Memory B cell (primary cell): ENCODE measurements at places on chromosomes 1 and 21.

GRCh38 chr1:191910245-191910644, 248.0 kb upstream of the RGS18 start:
- DNase-seq, result no peak

GRCh38 chr1:56019922-56020321, 559.4 kb downstream of the PLPP3 start:
- no peak for DNase-seq

DNA sequence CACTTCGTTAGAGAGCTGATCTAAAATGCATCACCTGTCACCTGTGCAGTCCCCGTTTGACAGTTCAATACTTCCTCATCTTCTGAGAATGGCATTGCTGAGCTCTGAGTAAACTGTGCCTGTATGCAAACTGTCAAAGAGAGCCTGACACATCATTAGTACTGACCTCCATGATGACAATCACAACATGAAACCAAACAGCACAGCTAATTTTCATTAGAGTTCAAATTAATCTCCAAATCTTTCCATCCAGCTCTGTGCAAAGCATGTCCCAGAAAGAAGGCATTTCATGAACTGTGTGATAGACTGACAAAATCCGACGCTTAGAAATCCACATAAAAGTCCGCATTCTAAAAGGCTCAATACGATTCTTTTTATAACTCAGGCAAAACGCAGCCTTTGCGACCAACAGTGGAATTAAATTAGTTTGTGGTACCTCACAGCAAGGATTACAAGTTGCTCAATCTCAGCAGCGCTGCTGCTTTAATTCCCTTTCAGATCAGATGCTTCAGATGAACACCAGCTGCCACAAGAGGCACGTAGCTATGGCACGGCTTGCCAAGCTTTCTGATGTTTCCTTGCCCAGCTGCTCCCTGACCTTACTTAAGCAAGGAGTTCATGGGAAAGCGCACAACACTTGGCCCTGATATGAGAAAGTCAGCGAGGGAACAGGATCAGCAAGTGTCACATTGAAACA, 765.5 kb upstream of the PRMT6 start:
- DNase-seq, result no peak

GRCh38 chr1:24551960-24552571, 3.8 kb upstream of the NCMAP start:
- DNase-seq, result no peak

- no peak for DNase-seq
Observed at GRCh38 chr1:203992440-203992839, 80.5 kb upstream of the SOX13 start.

DNA sequence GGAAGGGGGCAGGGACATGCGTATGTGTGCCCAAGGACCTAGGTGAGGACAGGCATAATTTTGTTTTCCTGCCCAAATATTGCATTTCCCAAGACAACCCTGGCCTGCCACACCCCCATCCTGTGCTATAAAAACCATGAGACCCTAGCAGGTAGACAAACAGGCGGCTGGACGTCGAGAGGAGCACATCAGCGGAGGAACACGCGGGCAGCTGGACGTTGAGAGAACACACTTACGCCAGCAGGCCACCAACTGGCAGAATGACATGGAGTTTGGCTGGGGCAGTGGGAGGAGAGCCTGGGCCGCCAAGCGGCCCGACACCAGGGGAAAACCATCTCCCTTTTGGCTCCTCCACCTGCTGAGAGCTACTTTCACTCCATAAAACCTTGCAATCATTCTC, 3.0 kb upstream of the FGGY start:
- DNase-seq, result no peak

GRCh38 chr1:15469361-15469760, 6.5 kb upstream of the CELA2B start:
- no peak for DNase-seq

- DNase-seq, result no peak
Observed at GRCh38 chr1:93681989-93682412, 364 bp upstream of the BCAR3 start.

DNA sequence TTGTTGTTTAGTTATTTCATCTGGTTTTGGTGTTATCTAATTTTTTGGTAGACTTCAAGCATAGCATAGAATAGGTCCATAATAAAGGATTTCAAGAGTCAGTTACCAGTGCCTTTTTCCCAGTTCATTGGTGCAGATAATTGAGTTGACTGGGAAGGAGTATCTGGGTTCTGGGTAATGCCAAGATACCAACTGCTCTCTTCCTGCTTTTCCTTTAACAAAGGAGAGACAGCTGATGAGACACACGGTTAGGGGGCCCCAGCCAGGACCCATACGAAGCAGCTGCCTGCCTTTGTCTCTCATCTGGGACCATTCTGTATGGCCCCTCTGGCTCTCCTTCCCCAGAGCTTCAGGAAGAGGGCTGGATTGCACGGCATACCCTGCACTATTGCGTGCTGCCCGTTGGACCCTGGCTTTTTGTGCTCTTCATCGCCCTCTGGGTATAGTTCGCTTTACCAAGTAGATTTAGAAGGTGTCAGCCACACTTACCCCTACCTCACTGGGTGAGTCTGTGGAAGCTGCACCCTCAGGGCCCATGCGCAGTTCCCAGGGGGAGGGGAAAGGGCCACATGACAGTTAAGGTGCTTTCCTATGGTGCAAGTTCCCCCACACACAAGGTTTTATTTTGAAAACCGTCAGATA, 7.0 kb downstream of the NAV1 start:
- DNase-seq, result no peak

DNA sequence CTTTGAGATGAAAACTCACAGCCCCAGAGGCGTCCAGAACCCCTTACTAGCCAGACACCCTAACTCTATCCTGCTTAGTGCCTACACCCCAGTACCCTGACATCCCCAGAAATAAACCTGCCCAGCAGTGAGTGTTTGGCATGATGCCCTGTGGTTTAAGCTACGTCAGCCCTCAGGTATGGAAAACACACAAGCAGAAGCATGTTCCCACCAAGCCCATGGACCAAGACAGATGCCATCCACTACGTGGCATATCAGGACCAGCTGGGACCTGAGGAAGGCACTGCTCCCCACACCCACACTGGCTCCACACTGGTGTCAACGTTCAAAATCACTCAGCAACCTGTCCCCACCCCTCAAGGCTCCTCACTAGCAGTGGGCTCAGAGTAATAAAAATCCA, 116.4 kb downstream of the SYT2 start:
- DNase-seq, result no peak

- DNase-seq, result peak; percentile 56
Observed at GRCh38 chr1:45493116-45493697, 2.2 kb upstream of the TESK2 start.

- no peak for DNase-seq
Observed at GRCh38 chr1:36284061-36284460, 22.1 kb upstream of the SH3D21 start.

DNA sequence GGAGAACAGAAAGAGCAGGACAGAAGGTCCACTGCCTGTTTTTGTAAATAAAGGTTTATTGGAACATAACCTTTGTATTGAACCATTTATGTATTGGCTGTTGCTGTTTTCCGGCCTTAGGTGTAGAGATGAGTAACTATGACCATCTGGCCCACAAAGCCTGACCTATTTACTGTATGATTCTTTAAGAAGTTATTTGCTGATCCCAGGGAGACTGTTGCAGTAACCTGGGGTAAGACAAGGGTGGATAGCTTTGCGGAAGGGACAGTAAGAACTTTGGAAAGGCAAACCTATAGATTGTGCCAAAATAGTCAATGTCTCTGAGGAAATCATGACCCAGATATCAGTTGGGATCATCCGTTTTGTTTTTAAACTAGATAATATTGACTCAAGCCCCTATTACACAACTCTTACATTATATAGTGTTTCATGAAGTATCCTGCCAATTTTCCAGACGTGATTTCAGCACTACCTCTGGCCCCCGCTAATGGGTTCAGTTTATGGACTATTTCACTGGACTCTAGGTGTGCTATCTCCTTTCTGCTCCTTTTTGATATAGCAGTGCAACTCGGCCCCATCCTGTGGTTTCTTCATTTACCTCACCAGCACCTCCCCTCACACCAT, 20.8 kb upstream of the TLCD4 start:
- DNase-seq, result no peak

GRCh38 chr21:44983421-44984206, 43.8 kb downstream of the SLX9 start:
- DNase-seq, result no peak

DNA sequence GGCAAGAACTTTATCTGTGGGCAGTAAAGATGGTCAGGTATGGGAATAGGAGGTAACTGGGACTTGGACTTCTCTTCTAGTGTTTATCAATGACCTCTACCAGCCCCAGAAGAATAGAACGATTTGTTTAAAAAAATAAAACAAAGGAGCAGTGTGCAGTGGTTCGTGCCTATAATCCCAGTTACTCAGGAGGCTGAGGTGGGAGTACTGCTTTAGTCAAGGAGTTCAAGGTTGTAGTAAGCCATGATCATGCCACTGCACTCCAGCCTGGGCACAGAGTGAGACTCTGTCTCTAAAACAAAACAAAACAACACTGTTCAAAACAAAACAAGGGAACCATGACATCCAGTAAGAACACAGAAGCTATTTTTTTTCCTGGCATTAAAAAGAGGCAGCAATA, 4.3 kb downstream of the RNF19B start:
- DNase-seq, result no peak

DNA sequence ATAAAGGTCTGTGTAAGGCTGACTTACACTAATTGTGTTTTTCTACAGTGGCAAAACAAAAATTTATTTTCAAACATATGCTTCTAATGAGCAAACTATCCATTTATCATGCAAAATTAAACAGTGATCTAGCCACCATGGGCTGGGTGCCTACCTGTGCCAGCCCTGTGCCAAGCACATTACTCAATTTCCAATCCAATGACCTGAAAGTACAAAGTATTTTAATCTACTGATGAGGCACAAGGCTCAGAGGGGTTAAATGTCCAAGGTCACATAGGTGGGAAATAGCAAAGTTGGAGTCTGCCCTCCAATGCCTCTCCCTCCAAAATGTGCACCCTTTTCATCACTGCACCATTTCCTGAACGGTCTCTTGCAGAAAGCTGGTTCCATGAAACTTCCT, 279.1 kb upstream of the FMN2 start:
- no peak for DNase-seq

- DNase-seq, result no peak
Observed at GRCh38 chr1:3553166-3553939, 58.0 kb downstream of the MEGF6 start.

GRCh38 chr1:167685844-167686243, 35.9 kb upstream of the MPZL1 start:
- no peak for DNase-seq

- DNase-seq, result no peak
Observed at GRCh38 chr1:65964123-65964522, 171.4 kb downstream of the PDE4B start.

GRCh38 chr1:1306070-1306660, 1.6 kb downstream of the ACAP3 start:
- no peak for DNase-seq

DNA sequence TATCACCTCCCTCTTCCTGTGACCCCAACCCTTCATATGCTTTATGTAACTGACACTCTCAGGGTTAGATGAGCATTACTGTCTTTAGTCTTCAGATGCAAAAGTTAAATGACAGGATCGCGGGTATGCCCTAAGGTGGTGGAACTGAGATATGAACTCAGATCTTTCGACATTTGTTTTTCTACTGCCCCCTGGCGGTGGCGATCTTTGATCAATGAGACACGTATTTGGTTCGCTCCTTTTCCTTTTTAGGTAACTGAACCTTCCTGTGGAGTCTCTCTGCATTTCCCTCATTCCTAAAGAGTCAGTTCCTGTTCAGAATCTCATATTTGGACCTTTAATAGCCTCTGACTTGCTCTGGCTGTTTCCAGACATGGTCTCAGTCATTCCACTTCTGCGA, 47.8 kb upstream of the ZP4 start:
- DNase-seq, result no peak

DNA sequence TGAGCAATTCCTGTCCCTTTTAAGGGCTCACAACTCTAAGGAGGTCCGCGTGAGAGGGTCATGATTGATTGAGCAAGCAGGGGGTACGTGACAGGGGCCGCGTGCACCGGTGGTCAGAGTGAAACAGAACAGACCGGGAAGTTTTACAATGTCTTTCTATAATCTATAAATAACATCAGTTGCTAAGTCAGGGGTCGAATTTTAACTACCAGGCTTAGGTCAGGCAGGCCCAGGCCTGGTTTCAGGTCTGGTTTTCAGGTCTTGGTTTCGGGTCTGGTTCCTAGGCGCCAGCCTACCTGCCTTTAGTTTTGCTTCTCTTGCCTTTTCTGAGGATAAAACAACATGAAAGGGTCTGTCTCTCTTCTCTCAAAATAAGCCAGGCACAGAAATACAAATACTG, 476.0 kb upstream of the CAMK1G start:
- DNase-seq, result no peak

- DNase-seq, result no peak
Observed at GRCh38 chr1:43634721-43635120, 15.2 kb upstream of the KDM4A start.

- DNase-seq, result no peak
Observed at GRCh38 chr1:8871539-8871935, 6.9 kb downstream of the ENO1 start.

DNA sequence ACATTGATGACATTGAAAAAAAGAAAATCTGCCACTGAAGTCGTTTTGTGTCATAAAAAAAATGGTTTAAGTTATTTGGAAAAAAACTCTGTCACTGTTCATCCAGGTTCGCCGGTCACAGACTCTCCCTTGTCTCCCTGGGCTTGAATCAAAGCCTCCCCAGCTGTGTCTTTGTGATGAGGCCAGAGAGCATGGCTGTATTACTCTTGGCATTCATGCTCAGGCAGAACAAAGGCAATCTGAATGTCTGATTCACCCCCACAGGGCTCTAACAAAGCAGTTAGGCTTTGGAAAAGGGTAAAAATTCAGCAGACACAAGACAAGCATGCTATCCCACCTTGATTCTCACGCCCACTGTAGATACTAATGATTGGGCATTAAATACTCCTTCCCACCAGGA, 304.3 kb upstream of the PLD5 start:
- DNase-seq, result no peak

DNA sequence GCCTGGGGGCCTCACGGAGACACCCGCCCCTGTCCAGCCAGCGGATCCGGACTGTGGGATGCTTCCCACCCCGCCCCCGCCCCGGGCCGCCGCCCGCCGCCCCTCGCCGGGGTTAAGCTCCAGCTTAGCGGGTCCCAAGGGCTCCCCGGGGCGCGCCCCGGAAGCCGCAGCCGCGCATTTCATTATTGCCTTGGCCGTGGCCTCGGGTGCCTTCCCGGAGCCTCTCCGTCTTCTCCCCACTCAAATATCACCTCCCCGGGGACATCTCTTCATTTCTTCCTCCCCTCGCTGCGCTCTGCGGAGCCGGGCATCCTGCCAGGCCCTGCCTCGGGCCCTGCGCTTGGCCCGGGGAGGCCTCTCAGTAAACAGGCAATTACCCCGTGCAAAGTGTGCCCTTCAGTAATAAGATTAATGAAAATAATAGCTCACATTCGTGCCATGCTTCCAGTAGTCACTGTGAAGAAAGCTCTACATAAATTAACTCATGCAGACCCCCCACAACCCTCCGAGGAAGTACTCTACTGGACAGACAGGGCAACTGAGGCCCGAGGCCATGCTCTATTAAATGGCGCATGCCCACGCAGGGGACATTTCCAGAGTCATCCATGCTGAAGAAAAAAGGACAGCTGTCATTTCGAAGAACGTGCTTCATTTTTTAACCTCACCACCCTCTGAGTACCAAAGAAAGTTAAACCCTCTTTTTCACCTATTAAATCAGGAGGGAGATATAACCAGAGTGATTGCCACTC, 49.9 kb upstream of the LAPTM5 start:
- no peak for DNase-seq

- no peak for DNase-seq
Observed at GRCh38 chr1:10541286-10541685, 66.5 kb downstream of the PEX14 start.
